Jurkat, Clone E6-1 (cell line): ENCODE measurements at places on chromosomes 11 and 22.
A peak's percentile ranks its signal among the peaks of the same experiment; 100 is the strongest.

- no peak for DNase-seq
Measured at GRCh38 chr11:132062031-132062430, 691.6 kb downstream of the NTM start.

- no peak for DNase-seq
Measured at GRCh38 chr11:104222464-104222863, 58.5 kb upstream of the PDGFD start.

- no peak for DNase-seq
Measured at GRCh38 chr11:65236194-65237059, 25.3 kb upstream of the POLA2 start.

DNA sequence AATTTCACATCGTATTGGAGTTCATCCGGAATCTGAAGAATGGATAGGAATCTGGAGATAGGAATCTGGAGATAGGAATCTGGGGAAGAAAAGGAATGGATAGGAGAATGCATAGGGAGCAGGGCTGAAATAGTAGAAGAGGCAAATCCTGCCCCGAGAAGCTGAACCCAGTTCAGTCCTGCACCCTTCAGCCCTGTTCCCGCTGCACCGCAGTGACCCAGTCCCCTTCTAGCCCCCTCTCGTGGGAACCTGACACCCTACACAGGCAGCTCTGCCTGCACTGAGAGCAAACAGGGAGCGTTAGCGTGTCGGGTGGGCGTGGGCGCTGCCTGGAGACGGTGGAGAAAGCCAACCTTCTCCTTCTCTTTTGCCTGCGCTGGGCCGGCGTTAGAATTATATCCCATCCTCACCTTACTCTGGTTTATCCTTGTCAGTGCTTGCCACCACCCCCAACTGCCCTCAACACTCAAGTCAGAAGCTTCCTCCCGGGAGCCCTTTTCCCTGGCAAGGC, 1.0 kb upstream of the CCKBR start:
- DNase-seq, result no peak

DNA sequence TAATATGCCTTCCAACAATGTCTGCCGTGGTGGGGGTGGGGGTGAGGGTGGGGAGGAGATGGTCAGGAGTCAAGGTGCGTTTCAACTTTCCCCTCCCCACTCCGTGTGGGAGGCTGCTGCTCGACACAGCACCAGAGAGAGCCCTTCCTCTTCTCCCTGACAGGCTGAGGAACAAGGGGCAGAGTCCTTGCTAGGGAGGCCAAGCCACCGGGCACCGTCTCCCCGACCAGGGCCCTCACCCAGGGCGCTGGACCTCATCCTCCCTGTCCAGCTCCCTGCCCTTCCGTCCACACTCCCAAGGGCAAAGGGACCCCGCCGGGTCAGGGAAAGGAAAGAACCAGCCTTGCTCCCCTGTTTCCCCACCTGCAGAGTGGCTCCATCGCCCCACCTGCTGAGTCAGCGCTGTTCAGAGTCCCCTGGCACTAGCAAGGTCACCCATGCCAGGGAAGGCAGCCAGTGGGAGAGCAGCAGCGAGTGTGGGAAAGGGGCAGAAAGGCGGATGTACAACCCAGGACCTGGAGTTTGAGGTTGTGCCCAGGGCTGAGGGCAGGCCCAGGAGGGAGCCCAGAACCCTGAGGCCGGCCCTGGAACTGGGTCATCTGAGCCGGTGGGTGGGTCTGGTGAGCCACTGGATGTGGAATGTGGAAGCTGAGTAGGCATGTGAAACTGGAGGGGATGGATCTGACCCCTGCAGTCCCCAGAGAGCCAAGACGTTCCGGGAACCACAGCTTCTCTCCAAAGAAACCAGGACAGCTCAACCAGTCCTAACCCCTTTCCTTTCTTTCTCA, 47.2 kb downstream of the BUD13 start:
- DNase-seq, result no peak

- no peak for DNase-seq
Measured at GRCh38 chr11:18280438-18281045, 14.5 kb downstream of the SAA1 start.

DNA sequence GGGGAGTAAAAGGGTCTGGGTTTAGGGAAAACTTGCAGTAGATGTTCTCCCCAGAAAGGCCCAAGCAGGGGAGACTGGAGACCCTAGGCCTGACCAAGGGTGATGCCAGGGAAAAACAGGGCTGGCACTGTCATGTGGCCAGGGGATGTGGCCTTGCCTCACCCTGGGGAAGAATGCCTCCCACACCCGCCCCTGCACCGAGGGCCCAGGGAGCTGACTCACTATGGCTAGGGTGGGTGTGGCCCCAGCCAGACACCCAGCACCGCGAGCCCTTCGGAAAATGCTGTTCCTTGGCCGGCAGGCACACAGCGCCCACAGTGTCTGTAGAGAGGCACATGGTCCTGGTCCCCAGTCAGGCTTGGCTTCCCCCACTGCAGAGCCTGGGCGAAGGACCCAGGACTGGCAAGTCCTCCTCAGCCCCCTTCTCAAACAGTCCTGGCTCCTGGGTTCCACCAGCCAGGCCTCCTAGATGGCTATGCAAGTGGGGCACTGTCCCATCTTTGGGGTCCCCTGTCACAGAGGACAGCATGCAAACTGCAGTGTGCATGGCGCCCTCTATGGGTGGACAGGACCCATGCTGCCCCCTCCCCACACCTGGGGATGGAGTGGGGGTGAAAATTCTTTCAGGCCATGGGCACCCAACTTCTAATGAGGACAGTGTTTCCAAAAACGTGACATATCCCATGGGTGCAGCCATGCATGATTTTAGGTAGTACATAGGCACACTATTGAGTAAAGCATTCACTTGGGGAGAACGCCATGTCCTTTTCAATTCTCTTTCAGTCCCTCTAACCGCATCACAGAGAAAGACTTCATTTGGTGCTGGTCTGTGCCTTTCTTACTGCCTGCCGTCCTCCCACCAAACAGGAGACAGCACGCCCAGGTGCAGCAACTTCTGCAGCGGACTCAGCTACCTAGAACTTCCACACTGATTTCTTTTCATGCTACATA, 15.2 kb downstream of the TMPRSS5 start:
- DNase-seq, result no peak

GRCh38 chr11:6393989-6394670, 3.9 kb downstream of the SMPD1 start:
- DNase-seq, result no peak

DNA sequence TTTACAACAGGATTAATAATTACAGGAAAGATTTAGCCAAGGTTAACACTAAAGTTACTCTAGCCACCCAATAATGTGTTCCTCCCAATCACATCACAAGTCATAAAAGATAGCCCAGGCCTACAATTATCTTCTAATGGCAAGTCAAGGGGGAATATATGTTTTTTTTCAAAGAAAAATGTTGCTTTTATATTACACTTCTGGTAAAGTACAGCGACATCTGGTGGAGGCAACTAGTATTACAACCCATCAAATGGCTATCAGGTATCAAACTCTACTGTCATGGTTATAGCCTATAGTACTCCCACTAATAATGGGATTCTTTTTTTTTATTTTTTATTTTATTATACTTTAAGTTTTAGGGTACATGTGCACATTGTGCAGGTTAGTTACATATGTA, 71.8 kb downstream of the XRRA1 start:
- peak; percentile 8 for DNase-seq
